ENCODE measurements at places on chromosomes 5 and 9. TPM values are rescaled to one million over a fixed set of nuclear protein-coding genes. Genes with fewer than 3 reads are reported as not detected.
A peak's percentile ranks its signal among the peaks of the same experiment; 100 is the strongest.

- DNase-seq, result no peak
Observed at GRCh38 chr9:89680547-89681467, 76.0 kb downstream of the GADD45G start.

DNA sequence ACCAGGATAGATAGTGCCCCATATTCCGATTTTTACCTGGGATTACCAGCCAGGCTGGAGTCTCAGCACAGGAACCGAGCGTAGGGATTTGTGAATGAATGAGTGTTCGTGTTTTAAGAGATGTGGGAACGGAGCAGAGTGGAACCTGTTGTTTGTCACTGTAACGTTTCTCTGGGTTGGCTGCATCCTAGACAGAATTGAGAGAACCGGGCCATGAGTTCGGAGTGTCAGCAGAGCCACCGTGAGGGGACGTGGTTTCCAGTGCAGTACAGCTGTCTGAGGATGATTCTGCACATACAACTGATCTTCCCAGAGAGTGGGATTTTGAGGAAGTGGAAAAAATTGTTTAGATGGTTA lies 1.2 kb downstream of the PDE8B start:
- no peak for DNase-seq

- no peak for DNase-seq
Observed at GRCh38 chr5:127423173-127423798, 94.2 kb upstream of the PRRC1 start.

GRCh38 chr9:746661-747434 lies 94.6 kb upstream of the DMRT1 start:
- DNase-seq, result no peak

DNA sequence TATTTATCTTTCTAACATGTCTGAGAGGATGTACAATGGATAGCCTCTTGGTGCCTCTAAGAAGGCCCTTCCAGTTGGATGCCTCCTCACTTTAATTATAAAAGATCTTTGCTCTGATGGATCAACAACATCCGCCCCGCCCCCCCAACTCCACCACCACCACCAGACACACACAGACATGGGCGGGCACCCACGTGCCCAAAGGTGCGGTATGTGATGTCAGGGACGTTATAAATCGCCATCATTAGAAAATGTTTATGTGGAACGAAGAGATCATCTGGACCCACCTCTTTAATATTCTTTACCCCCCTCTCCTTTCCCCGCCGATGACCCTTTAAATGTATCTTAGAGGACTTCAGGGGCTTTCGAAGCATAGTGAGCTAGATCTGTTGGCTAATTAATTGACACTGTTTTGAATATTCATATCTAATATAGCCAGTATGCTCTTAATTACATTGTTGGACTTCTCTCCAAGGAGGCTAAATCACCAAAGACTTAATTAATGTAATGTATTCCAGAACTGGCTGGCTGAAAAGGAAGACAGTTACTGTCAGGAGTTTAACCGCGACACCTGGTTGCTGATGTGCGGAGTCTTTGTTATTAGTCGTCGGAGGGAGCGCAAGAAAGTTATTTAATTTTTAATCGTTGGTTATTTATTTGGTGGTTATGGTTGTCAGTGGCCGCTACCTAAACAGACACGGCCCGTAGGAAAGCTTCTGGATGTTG lies 6.1 kb upstream of the FOXB2 start:
- DNase-seq, result no peak

DNA sequence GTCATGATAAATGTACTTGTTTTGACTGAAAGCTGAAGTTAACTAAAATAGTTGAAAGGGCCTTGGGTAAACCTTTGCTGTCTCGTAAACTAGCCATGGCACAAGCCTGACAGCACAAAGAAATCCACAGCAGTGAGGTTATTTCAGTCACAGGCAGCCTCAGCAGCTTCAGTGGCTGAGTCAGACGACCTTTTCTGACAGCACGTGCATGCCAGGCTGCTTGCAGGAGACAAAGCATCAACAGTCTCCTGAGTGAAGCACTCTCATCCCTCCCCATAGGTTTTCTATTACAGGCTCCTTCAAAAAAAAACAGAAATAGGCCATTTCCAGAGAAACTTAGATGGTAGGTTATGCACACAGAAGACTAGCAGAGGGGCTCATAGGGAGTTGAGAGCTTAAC lies 34.6 kb downstream of the OXCT1 start:
- DNase-seq, result no peak

GRCh38 chr9:91131433-91131839 lies 230.3 kb downstream of the AUH start:
- peak; percentile 46 for DNase-seq

- DNase-seq, result no peak
Observed at GRCh38 chr5:108421713-108422112, 39.8 kb upstream of the FBXL17 start.

DNA sequence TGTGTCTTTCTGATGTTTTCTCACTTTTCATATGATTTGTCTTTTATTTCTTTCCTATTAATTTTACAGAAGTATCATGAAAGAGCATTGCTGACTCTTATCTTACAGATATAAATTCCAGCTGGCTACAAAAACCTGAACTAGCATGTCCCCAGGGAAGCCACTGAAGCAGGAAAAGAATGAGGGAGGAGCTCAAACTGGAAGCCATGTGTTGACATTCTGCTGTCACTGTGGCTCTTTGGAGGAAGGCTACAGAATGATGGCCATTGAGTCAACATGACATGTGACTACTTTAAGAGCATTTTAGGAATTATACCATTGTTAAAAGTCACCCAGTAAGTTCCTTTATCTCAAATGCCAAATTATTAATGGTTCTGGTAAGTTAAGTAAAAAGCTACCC lies 638.3 kb upstream of the DMAC1 start:
- no peak for DNase-seq

DNA sequence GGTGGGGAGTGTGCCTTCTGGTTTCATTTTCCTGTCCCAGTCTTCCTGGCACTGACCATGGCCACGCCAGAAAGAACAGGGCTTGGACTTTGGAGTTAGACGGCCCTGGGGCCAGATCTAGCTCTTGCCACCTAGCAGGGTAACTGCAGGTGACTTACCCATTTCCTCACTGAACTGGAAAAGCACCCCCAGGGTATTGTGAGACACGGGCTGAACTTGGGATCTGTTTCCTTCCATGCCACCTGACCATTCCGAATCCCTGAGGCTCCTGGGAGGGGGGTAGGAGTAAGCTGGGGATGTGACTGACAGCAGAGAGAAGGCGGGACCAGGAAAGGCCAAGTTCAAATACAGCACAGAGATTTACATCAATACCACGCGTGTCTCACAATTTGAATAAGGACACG lies 9.4 kb downstream of the HNRNPAB start:
- no peak for DNase-seq

DNA sequence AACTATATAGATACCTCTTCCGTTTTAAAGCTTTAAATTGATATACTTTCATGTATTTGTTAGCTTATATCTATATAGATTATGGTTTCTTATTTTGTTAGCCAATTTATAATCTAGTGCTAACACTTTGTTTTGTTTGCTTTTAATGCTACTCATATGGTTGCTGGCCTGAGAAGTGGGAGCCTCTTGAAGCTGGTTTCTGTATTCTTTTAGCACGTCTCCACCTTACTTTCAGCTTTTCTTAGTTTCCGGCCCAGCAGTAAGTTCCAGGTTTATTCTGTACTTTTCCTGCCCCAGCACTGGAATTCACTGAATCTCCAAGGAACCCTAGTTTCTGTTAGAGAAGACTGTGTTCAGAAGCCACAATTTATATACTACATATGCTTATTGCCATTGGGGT lies 458.9 kb downstream of the PRR16 start:
- DNase-seq, result no peak

- DNase-seq, result no peak
Observed at GRCh38 chr5:146467760-146468159, 20.6 kb downstream of the TCERG1 start.

- DNase-seq, result no peak
Observed at GRCh38 chr5:118891252-118891651, 97.1 kb downstream of the DTWD2 start.

DNA sequence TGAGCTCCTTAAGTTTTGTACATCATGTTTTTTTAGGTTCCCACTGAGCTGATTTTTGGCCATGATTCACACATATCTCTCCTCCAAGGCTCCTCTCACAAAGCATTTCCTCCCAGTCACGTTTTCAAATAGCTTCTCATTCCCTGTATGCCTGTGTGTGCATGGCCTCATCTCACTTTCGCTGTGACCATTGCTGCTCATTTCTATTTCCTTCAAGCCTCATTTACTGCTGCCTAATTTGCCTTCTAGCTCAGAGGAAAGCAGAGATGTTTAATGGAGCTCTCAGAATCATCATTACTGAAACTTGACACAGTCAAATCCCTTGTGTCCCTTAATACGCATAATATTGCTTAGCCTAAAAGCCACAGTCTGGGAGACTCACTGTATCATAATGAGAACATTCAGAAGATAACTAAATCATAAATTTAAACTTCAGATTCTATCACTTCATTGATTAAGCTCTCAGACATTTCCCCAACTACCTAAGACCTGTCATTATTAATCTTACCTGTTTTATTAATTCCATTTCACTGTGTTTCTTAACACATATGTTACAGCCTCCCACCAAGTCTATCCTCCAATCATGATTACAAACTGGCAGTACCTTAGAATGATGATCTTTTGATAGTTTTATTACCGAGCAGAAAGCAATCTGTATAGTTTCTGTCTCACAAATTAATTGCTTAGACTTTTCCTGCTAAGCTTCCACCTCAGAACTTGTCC lies 278.3 kb upstream of the PTGER4 start:
- DNase-seq, result no peak

DNA sequence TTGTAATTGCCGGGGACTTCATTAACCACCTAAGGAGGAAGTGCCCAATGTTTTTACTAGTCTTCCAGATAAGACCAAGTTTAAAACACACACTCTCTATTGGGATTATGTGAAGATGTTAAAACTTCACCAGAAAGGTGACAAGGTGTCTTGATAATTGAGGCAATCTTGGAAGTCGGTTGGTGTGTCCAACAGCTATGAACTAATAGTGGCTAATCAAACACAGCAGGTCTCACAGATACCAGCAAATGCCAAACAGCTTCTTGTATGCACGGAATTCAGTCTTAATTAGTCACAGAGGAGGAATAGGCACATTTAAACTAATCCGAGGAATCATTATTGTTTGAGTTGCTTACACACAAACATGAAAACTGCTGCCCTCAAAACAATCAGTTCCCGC lies 214.5 kb downstream of the SEC61B start:
- no peak for DNase-seq

- DNase-seq, result no peak
Observed at GRCh38 chr9:37464426-37465248, 613 bp downstream of the ZBTB5 start.

Gene GCNT4
- total RNA-seq, result 1.4 TPM

Gene NMUR2
- not detected for total RNA-seq

Gene C1QTNF3
- total RNA-seq, result 8.3 TPM
